ENCODE measurements at places on chromosomes 1 and 21.

DNA sequence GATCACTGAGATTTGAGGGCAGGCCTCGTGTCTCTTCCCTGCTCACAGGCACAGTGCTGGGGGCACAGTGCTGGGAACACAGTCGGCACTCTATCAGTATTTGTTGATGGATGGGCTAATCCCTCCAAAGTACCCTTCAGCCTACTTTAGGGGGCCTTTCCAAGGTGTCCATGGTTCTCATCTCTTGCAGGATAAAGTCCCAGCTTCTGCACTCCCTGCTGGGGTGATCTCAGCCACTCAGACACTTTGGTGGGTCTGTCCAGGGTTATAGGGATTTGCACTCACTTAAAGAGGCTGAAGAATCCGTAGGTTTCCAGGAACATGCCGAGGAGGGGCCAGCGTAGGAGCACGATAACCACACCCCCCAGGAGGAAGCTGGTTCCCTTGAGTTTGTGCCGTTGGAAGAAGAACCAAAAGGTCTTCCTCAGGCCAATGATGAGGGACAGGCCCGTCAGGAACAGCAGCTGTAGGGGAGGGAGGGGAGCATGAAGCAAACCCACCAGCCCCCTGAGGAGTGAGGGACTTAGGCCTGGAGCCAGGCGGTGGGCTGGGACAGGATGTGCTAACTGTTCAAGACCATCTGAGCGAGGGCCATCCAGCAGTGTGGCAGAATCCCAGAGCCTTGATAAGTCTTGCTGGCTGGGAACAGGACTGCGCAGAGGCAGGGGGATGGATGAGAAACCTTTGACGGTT lies 5.2 kb upstream of the KISS1 start:
- DNase-seq, result no peak

DNA sequence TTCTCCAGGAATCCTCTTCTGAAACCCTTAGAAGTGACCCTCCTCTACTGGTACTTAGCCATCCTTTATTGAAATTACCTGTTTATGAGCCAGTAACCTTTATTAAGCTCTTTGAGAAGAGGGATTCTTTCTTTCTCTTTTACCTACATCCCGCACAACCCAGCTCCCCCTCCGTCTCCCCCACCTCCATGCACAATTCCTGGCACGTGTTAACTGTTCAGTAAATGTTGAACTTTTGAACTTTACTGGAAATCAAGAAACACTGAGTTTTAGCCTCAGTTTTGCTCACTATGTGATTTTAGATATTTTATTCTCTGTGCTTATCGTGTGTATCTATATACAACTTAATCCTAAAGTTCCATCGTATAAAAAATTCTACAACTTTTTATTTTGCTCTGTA lies 1.8 kb downstream of the TMED5 start:
- no peak for DNase-seq

GRCh38 chr1:201649761-201650622 lies 111.1 kb downstream of the NAV1 start:
- no peak for DNase-seq

- DNase-seq, result no peak
Measured at GRCh38 chr1:6220236-6220635, 14.3 kb downstream of the RNF207 start.

GRCh38 chr1:86542631-86543030 lies 4.2 kb upstream of the CLCA4 start:
- no peak for DNase-seq

DNA sequence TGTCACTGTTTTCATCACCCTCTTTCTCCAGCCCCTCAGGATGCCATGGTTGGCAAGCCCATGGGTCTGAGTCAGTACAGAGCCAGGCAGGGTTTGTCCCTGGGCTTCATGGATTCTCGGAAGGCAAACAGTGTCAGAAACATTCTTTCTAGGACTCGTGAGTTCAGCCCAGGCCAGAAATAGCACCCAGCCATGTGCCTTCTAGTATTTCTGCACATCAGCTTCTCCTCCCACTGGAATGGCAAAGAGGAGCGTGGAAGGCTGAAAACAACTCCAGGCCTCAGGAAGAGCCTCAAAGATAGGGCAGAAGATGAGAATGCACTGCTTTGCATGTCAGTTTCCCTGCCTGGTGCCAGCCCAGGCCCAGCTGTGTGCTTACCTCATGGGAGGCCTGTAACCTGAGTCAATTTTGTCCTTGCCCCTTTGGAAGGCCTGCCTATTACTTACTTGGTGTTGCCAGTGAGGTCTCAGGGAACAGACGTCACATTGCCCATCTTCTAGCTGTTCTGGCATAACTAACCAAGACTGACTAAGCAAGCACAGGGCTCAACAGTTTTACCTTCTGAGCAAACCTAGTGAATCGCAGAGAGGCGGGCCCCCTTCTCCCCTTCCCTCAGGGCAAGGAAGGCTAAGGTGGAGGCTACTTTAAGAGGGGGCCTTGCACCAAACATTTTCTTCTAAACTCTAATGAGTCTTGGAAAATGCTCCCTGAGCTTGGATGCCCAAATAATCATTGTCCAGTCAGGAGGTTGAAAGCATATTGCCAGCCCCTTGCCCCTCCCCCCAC lies 42.4 kb downstream of the GLUL start:
- no peak for DNase-seq

DNA sequence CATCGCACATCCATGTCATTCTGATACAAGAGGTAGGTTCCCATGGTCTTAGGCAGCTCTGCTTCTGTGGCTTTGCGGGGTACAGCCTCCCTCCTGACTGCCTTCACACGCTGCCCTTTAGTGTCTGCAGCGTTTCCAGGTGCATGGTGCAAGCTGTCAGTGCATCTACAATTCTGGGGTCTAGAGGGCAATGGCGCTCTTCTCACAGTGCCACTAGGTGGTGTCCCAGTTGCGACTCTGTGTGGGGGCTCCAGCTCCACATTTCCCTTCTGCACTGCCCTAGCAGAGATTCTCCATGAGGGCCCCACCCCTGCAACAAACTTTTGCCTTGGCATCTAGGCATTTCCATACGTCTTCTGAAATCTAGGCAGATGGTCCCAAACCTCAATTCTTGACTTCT lies 138.2 kb upstream of the BRINP3 start:
- DNase-seq, result no peak

DNA sequence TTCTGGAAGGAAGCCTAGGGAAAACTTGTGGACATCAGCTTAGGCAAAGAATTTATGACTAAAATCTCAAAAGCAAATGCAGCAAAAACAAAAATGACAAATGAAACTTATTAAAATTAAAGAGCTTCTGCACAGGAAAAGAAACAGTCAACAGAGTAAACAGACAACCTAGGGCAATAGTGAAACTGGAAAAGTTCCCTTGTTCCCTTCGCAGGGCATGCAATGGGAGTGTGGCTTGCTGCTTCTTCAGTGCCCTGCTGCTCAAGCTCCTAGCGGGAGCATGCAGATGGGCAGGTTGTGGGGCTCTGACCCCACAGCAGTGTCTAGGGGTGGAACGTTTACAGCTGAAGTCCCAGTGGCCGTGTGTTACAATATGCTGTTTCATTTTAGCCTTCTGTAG lies 1797.4 kb downstream of the NCAM2 start:
- DNase-seq, result no peak

- DNase-seq, result no peak
Measured at GRCh38 chr1:20421441-20421840, 64.6 kb downstream of the CAMK2N1 start.

- no peak for DNase-seq
Measured at GRCh38 chr1:22518379-22518778, 44.9 kb upstream of the EPHA8 start.

DNA sequence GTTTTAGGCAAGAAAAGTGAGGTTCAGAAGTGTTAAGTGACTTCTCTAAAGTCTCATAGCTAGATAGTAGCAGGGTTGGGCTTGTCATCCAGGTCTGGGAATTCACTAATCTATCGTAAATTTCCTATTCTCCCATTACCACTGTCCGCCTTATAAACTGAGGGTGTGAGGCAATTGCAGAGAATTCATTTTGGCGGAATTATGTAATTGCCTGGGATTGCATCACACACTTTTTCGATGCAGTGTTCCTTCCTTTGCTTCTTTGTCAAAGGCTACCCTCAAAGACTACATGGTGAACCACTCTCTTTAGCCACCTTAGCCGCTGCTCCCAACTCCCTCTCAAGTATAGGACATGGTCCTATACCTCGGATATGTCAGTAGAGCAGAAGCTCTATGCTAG lies 19.1 kb downstream of the SELP start:
- DNase-seq, result no peak

DNA sequence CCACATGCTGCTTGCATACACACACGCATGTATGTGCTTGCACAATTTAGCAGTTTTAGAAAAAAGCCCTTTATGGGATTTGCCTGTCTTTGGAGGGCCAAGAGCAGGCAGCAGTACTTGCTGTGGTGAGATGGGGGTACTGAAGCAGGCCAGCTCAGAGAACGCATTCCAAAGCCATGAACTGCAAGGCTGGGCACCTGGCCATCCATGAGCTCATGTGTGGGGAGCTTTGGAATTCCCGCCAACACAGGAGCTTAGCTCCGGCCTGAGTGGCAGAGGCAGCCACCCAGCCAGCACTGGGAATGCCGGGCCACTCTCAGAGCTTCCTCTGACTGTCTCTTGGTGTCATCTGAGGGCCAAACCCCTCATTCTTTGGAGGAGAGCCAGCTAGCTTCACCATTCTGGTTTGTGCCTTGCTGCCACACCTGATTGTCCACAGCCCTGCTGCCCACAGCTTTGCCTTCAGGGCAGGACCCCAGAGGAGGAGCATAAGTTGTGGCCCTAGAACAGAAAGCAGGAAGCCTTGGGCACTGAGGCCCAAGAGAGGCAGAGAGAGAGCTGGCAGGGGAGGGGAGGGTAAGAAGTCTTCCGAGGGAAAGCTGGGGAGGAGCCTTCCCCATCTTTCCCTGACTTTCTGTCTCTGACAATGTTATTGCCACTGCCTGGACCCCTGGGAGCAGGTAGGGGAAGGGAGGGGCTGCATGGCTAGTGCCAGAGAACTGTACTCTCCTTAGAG lies 92.1 kb upstream of the POU3F1 start:
- DNase-seq, result no peak

GRCh38 chr1:167076136-167076710 lies 14.0 kb downstream of the GPA33 start:
- DNase-seq, result no peak

DNA sequence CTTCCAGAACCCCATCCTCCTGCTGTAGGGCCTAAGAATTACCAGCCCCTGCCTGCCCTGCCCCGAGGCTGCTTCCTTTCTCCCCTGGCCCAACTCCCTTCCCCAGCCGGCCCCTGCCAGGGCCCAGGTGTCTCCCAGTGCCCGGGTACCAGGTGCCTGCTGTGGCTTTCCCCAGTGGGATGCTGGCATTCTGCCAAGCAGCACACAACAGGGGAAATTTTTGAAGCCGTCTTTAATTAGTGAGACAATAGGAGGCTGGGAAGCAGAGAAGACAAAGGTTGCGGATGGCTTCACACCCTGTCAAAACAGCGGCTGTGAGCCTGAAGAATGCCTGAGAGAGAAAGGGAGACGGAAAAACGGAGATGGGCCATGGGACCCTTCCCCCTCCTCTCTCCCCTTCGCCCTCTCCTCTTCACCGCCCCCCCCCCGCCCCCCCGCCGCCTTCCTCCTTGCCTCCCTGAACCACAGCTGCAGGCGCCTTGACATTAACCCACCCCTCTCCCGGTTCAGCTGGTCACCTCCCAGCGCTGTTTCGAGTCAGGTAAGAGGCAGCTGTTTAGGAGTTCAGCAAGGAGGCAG lies 33.6 kb downstream of the LRRN2 start:
- DNase-seq, result no peak

DNA sequence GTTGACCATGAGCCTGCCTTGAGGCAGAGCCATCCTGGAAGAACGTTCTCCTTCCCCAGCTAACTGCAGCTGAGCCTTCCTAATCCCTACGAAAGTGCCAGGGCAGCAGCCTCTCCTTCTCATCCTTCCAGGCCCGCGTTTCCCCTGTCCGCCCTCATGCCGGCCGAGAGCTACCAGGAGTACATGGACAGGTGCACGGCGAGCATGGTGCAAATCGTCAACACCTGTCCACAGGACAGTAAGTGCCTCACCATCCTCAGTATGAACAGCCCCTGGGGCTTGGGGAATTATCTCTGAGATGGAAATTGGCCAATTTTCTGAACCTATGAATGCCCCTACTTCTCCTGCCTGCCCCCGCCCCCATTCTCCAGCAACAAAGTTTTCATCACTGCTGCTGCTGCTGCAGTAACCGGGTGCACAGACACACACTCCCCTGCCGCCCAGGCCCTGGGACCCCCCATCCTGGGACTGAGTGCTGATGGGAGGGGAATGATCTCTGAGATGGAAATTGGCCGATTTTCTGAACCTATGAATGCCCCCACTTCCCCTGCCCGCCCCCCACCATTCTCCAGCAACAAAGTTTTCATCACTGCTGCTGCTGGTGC lies 39.6 kb downstream of the UBASH3A start:
- DNase-seq, result no peak

GRCh38 chr1:116033322-116033721 lies 57.0 kb downstream of the SLC22A15 start:
- no peak for DNase-seq

- no peak for DNase-seq
Measured at GRCh38 chr1:205706601-205707502, 26.5 kb upstream of the SLC45A3 start.

DNA sequence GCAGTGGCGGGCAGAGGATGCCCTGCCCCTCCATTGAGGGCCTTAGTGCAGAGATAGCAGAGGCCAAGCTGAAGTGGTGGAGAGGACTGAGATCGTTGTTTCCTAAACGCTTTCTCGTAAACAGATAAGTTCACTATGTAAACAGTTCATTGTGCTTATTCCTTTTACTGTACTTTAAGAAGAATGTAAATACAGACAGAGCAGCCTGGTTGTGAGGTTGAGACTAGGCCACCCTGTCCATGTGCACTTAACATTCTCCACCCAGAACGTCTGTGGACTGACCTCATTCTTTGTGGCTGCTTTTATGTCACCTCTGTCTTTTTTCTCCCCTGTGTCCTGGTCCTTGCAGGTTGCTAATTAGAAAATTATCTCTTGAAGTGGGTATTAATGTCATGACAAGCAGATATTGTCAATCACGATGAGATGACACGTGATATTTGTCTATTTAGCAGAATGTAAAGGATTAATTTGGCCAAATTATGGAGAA lies 8.5 kb downstream of the CENPS start:
- DNase-seq, result no peak

- DNase-seq, result no peak
Measured at GRCh38 chr1:221072214-221072613, 193.0 kb downstream of the HLX start.

DNA sequence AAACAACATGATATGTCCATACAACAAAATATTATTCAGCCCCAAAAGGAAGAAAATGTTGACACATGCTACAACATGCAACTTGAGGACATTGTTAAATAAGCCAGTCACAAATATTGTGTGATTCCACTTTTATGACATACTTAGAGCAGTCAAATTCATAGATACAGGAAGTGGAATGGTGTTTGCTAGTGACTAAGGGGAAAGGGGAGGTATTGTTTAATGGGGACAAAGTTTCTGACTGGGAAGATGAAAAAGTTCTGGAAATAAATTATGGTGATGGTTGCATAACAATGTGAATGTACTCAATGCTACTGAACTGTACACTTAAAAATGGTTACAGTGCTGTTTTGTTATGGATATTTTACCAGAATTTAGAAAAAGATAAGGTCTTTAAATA lies 77.7 kb downstream of the RHOU start:
- no peak for DNase-seq

DNA sequence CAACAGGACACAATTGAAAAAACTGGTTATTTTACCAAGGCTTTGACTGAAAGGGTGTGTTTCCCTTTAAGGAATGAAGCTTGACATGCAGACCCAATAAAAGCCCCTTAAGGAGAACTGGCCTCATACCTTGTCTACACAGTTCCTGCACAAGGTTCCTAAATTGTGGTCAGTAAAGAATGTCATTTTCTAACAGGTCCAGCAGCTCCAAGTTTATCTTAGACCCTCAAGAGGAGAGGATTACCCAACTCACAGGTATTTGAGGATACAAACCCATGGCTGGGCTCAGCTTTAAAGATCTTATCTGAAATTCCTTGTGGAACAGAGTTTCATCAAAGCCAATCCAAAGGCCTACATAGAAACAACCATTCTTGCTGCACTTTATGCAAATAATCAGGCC lies 31.4 kb upstream of the CBR3 start:
- DNase-seq, result no peak
